IPS DF 6.9 (cell line): ENCODE measurements at places on chromosomes 4 and X.

- peak; percentile 5 for DNase-seq
These were observed 3.7 kb downstream of the TAF7L start for GRCh38 chrX:101287402-101287801.

DNA sequence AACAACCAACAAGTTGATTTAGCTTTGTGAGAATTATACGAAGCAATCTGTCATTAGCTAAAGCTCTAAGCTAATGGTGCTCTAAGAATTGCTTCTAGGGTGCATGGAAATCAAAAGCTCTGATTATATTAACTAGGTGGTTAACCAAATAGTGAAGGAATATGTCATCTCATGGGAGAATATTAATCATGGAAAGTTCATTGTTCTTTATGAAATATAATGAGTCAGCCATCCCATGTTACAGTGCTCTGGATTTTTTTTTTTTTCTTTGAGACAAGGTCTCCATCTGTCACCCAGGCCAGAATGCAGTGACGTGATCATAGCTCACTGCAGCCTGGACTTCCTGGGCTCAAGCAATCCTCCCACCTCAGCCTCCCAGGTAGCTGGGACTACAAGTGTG is 10.5 kb downstream of the DCAF8L2 start:
- no peak for DNase-seq

DNA sequence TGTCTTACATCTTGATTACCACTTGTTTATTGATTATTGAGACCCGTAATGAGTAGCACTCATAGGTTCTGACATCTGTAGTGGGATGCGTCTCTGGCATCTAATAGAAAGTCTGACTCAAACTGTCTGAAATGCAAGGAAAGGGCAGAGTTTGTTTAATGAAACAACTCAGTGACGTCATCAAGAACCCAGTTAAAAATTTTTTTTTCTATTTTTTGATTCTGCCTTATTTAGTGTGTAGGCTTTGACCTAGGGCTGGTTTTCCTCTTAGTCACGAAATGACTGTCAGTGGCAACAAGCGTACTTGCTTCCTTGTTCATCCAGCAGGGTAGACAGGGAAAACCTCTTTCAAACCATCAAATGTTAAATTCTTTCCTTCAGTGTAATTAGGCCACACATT is 3.1 kb upstream of the CDKL5 start:
- no peak for DNase-seq

DNA sequence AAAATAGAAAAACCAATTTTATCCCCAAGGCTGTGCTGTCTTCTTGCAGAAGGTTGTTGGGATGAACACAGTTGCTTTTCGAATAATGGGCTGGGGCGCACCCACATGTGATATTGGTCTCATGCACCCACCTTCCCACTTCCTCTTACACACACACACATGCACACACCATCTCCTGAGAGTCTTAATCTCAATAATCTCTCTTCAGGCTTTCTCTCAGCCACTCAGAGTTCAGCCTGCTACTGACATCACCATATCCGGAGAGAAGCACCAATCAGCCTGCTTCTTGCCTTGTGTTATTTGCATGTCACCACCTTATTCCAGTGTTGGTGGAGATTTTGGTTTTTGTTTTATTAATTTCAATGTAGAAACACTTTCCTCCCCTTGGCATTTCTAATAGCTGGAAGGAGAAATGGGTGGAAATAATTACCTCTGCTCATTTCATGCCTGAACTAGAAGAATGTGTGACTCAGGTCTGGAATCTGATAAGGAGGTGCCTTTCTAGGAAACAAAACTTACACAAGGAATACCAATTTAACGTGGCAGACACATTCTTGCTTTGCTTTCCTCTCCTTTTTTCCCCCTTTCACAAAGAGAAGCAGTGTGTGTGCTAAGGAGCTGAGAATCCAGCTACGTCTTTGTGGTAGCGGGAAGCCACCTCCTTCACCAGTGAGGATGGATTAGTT is 400.2 kb downstream of the MID1IP1 start:
- DNase-seq, result no peak

- no peak for DNase-seq
These were observed 31.2 kb downstream of the PHEX start for GRCh38 chrX:22063284-22063683.

DNA sequence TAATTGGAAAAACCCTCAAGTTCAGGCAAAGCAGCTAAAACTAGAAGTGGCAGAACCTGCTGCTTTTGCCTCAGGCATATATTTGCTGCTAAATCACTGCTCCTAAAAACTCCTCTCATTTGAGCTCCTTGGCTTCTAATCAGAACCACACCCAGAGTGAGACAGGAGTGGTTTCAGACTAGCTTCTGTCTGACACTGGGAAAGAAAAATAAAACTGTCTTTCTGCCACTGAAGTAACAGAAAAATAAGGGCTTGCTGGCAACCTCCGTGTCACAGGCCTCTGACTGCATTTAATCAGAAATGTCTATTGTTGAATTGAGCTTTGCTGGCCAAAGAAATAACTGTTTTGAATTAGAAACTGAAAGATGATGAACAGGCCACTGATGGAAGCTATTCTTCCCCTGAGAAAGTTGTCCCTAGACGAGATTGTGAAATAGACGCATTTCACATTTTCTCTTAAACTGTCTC is 52.1 kb upstream of the RAP2C start:
- no peak for DNase-seq

- no peak for DNase-seq
These were observed 680.7 kb upstream of the BOD1L1 start for GRCh38 chr4:14308229-14308651.

- DNase-seq, result no peak
These were observed 42.2 kb downstream of the NDNF start for GRCh38 chr4:121030131-121030530.

- no peak for DNase-seq
These were observed 29.0 kb upstream of the RAP1GDS1 start for GRCh38 chr4:98232202-98232601.

DNA sequence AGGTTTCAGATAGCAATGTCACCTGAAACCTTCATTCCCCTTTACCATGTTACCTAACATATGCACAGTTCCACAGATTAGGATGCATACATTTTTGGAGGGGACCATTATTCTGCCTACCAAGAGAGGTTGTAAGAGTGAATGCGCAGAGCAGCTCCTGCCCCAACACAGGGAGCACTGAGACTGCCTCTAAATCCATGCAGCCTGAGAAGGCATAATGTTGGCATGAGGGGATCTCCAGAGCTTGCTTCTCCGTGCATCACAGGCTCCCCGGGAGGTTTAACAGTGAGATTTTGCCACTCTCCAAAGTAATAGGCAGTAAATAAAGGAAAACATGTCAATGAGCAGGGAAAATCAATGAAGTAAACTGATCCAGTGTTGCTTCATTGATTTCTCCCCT is 410.8 kb downstream of the PCDH7 start:
- DNase-seq, result no peak

DNA sequence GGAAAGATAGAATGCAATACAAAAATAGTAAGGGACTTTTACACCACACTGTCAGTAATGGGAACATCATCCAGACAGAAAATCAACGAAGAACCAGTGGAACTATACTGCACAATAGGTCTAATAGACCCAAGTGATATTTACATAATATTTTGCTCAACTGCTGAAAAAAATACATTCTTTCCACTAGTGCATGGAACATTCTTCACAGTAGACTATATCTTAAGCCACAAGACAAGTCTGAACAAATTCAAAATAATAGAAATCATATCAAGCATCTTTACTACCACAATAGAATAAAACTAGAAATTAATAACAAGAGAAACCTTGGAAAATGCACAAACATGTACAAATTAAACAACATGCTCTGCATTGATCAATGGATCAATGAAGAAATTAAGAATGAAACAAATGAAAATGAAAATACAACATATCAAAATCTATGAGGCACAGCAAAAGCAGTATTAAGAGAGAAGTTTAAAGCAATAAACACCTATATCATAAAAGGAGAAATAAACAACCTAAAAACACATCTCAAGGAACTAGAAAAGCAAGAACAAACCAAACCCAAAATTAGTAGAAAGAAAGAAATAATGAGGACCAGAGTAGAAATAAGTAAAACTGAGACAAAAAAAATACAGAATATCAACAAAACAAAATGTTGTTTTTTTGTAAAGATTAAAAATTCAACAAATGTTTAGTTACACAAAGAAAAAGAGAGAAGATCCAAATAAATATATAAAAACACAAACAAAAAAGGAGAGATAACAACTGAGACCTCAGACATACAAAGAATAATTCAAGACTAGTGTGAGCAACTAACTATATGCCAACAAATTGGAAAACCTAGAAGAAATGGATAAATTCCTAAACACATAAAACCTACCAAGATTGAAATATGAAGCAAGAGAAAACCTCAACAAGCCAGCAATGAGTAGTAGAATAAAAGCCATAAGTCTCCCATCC is 51.5 kb upstream of the ANTXR2 start:
- no peak for DNase-seq

GRCh38 chrX:109728173-109728535 is 4.9 kb downstream of the ACSL4 start:
- DNase-seq, result no peak

GRCh38 chrX:104522386-104522785 is 43.6 kb upstream of the IL1RAPL2 start:
- no peak for DNase-seq

- DNase-seq, result no peak
These were observed 25.8 kb upstream of the PSAPL1 start for GRCh38 chr4:7460566-7460965.

DNA sequence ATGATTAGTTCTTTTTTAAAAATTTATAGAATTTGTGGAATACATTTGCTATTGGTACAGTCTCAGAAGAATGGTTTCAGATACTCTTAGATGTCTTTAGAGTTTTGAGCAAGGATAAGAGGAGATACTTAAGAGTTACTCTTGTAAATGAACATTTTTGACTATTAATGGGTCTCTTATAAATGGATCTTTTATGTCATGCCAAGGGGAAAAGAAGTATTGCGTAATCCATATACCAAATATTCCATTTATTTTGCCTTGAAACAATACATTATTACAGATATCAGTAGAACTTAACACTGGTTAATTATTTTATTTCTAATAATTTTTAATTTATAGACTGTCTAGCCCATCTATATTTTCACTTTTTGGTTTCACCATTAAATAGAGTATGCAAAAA is 17.2 kb upstream of the DCAF4L1 start:
- no peak for DNase-seq

GRCh38 chr4:117907646-117908045 is 126.6 kb upstream of the NDST3 start:
- DNase-seq, result no peak

DNA sequence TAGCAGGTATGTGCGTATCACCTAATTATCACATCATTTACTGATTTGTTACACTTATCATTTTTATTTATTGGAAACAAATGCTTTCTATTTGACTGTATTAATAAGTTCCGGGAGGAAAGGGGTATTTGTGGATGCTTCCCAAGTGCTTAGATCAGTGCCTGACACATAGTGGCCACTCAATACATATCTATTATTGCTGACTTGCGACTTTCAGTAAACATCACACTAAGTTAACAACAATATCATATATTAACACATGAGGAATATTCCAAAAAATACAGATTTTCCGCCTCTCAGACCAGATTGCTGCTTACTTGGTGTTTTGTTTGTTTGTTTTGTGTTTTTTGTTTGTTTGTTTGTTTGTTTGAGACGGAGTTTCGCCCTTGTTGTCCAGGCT is 52.6 kb upstream of the ZFP42 start:
- no peak for DNase-seq

- DNase-seq, result no peak
These were observed 33.8 kb downstream of the RBBP7 start for GRCh38 chrX:16836371-16836770.

DNA sequence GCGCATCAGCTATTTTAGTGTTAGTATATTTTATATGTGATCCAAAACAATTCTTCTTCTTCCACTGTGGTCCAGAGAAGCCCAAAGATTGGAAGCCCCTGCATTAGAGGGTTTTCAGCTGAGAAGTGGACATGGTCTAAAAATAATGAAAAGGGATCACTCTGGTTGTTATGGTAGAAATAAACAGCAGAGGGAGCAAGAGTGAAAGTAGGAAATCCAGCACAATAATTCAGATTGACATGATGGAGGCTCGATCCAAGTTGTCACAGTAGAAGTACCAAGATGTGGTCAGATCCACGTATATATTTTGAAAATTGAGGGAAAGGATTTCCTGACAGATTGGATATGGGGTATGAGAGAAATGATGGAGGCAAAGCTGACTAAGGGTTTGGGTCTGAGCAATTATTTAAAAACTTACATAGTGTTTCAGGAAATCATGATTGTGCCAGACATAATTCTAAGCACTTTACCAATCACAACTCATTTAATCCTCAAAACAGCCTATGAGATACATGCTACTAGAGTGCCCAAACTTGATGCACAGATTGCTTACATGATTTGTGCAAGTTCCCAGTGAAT is 17.0 kb upstream of the TMEM144 start:
- DNase-seq, result peak; percentile 16

- DNase-seq, result no peak
These were observed 40.6 kb downstream of the USP26 start for GRCh38 chrX:133056341-133056740.

GRCh38 chr4:10074767-10075105 is 41.9 kb downstream of the WDR1 start:
- no peak for DNase-seq

- DNase-seq, result no peak
These were observed 123.6 kb upstream of the RBPJ start for GRCh38 chr4:26197018-26197779.

GRCh38 chr4:68348577-68348976 is 1.3 kb downstream of the YTHDC1 start:
- no peak for DNase-seq

DNA sequence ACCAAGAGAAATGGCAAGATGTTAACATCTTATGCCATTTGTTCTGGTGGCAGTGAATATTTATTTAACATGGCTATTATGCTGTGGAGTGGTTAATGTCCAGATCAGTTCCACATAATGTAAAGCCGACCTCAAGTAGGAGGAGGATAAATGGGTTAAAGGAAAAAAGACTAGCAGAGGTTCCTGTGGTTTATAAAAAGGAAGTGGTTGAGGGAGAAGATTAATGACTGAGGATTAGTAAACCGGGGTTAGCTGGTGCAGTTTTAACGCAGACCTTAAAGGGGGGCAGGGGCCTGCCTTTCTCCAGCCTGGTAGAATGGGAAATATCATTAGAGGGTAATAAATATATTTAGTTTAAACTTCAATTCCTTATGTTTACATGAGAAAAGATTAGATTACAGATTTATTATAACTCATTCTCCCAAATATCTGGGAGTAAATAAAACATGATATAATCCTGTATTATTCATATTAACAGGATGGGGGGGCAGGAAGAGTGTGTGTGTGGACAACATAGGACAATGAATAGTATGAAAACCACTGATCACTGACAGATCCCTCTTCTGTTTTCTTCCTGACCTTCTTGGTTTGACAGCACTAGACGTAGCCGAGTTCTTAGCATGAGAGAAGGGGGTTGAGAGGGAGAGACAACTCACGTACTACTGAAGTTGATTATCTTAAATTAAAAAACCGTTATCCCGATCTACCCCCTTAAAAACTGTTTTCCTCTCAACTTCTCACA is 124.1 kb upstream of the LIMCH1 start:
- no peak for DNase-seq
